ENCODE measurements at places on chromosomes 13 and 19.
A peak's percentile ranks its signal among the peaks of the same experiment; 100 is the strongest.

DNA sequence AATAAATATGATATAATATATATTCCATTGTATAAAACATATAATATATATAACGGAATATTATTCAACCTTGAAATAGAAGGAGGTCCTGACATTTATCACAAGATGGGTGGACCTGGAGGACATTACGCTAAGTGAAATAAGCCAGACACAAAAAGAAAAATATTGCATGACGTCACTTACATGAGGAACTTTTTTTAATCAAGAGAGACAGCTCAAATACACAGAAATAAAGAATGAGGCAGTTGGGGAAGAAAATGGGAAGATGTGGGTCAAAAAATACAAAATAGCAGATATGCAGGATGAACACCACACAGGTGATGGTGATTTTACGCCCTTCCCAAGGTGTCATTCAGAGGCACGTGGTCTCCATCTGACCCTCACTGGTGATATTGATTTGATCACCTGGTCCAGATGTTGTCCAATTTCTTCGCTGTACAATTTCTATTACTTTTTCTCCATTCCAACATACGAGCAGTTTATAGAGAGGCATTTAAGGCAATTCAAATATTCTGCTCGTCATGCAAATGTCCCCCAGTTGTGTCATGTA lies 513 bp upstream of the ZNF317 start:
- peak; percentile 13 for DNase-seq

- DNase-seq = peak; percentile 69
These were observed 81.7 kb upstream of the ARHGEF7 start for GRCh38 chr13:111033172-111034130.

DNA sequence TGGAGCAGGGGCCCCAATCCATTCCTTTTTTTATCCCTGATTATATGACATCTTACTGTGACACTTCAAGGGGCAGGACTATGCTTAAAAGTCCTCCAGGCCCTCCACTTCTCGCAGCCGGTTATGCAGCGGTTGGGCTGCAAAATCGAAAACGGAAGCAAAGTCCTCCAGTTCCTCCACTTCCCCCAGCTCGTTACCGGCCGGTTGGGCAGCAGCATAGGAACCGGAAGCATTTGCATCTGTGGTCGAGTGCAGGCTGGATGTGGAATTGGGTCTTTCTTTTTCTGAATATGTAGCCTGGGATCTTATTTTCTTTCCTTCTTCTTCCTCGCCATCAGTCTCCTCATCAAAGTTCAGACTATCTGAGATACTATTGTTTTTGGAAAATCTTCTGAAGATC lies 46.1 kb downstream of the OXGR1 start:
- DNase-seq = no peak

- peak; percentile 49 for DNase-seq
These were observed at the start of gene PLIN4 for GRCh38 chr19:4518345-4519171. Gene PLIN4 (minus strand): TSS chr19:4518486. CDS start chr19:4518272, 214 bp downstream.

Data from GM23248 (cell line).